ENCODE measurements at places on chromosomes 7 and 10. TPM values are rescaled to one million over a fixed set of nuclear protein-coding genes. Genes with fewer than 3 reads are reported as not detected.

The TFEC gene
- 2.0 TPM for total RNA-seq

The ZNF488 gene
- total RNA-seq = under 0.01 TPM

The WNT2 gene
- total RNA-seq = not detected

The SPDYE1 gene
- not detected for total RNA-seq

The CLCN1 gene
- total RNA-seq = not detected

The RET gene
- 1.0 TPM for total RNA-seq

The DNAJC30 gene
- total RNA-seq = 0.85 TPM

The DTX2 gene
- total RNA-seq = 3.6 TPM

The CRYGN gene
- total RNA-seq = not detected

The PNLIP gene
- not detected for total RNA-seq

The PLCE1 gene
- 3.6 TPM for total RNA-seq

The MCM7 gene
- 138 TPM for total RNA-seq

The ZNF365 gene
- total RNA-seq = not detected

The FRAT1 gene
- total RNA-seq = 6.6 TPM

The SEMA3C gene
- 4.2 TPM for total RNA-seq

The MYL10 gene
- total RNA-seq = not detected

The LRRD1 gene
- under 0.01 TPM for total RNA-seq

The MSMB gene
- not detected for total RNA-seq

The NUTM2E gene
- not detected for total RNA-seq

The LBX1 gene
- not detected for total RNA-seq

The CYP3A7 gene
- not detected for total RNA-seq

The OR2A2 gene
- not detected for total RNA-seq

The ASB13 gene
- 17.5 TPM for total RNA-seq

Data from dermis blood vessel endothelial cell (primary cell).